Glomerular endothelial cell (primary cell): ENCODE measurements at places on chromosomes 3 and 15.

DNA sequence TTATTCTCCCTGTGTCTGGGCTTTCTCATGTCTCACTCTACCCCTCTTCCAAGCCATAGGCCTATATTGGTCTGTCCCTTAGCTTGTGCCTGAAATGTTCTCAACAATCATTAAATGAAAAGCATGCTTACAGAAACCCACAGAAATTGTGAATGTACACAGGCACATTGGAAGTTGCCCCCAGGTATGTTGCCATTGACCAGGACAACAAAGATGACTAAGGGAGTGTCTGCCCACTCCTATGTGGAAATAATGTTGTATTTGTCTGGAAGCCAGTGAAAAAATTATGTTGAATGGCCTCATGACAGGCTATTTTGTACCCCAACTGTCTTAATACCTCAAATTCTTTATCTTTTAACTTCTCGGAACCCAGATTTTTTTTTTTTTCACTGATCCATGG, 102.0 kb downstream of the TPRG1 start:
- no peak for DNase-seq

DNA sequence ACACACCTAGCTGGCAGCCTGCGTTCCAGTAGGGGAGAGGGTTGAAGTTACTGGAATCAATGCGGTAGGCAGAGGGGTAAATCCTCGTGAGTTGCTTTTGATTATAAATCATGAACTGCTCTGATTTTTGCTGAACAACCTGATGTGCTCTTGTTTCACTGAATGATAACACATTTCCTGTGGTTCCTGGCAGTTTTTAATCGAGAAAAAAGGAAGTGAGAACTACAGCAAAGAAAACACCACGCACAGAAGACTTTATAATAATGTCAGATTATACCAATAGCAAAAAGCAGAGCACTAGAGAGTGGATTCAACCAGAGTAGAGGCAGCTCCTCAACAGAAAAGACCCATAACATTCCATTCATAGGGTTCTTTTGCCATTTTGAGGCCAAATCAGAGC, 200.8 kb upstream of the STRIT1 start:
- no peak for DNase-seq

DNA sequence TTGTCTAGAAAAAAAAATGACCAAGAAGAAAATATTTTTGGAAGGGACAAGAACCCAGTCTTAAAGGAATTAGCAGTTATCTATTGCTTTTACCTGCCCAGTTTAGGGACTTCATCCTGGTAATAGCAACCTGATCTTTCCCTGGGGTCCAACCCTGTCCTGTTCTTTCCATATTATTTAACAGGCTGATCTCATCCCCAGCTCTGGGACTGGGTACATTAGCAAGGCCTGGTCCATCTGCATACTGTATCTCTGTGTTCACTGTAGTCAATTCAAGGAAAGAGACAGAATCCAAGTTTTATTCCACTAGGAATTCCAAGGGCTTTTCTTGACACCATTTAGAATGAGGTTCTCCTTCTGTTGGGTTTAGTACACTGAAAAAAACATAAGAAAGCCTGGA, 191.7 kb upstream of the GADL1 start:
- DNase-seq: no peak

DNA sequence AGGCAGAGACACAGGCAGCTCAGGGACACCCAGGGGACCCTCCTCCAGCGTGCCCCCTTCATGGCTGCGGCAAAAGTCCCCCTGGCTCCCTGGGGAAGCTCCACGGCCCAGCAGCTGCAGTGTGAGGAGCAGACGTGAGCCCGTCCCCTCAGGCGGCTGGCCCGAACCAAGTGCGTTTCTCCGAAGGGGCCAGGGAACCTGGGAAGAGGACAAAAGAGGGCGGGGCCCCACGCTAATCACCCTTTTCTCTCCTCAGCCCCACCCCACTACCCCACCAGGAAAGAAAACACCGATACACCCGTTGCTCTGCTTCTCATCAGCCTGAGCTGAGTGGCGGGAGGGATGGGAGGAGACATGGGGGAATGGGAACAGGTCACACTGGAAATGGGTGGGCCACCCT, at the start of gene MUC4:
Gene MUC4, minus strand, starts transcription at position 174 of the 400 bp plus-strand sequence. Its CDS starts 112 bp downstream, at position 62.
- DNase-seq: no peak

DNA sequence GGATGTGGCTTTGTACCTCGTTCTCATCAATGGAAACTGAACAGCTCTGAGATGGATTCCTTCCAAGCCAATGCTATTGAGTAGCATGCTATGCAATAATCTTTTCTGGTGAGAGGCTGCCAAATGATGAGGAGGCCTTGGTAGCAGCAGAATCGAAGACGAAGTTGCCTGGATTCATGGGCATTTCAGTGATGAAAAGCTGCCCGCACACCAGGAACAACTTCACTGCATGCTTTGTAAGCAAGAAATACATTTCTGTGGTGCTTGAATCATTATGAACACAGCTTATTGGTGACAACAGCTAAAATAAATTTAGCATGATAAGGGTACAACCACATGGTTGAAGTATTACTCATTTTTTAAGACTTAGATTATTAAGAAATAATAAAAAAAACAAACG, 246.8 kb upstream of the ROBO1 start:
- no peak for DNase-seq
